ENCODE measurements at places on chromosomes 1 and 21.

- DNase-seq = no peak
Measured at GRCh38 chr1:222910699-222911098, 95.9 kb downstream of the DISP1 start.

GRCh38 chr1:236766506-236766905 is 28.6 kb upstream of the MTR start:
- DNase-seq = no peak

DNA sequence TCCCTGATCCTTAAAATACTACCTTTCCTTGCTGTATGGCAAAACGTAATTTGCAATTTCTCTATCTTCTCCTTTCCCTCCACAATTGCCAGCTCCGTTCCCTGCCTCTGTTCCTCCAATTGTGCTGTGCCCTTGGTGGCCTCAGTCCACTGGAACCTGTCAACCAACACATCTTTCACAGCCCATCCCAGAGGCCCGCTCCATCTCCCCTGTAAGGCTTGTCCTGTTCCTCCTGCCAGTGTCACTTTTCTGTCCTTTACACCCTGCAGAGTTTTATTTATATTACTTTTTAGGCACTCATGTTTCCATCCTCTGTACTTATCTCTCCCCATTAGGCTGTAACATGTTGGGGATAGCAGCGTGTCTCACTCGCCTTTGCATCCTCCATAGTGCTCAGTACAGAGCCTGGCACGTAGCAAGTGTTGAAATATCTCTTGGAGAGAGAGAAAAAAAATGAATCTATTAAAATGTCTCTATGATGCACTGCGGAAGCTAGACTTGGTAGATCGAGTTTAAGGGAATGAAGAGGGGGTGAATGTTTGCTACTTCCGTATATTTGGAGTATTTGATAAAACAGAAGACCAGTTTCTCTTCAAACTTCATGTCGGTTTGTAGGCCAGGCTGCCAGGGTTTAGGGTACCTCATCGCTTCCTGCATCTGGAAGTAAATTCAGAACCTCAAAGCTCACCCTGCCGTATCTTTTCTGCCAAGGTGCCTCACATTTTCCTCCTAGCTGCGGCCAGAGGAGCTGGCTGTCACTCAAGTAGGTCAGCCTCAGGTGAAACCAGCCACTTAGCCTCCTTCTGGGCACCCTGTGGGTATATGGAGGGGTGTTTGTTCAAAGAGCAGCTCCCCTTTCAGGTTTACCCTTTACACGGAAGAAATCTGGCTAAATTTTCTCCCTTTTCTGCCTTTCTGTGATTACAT is 303.8 kb downstream of the TM2D1 start:
- DNase-seq = no peak

- no peak for DNase-seq
Measured at GRCh38 chr1:178953034-178953433, 72.7 kb upstream of the FAM20B start.

DNA sequence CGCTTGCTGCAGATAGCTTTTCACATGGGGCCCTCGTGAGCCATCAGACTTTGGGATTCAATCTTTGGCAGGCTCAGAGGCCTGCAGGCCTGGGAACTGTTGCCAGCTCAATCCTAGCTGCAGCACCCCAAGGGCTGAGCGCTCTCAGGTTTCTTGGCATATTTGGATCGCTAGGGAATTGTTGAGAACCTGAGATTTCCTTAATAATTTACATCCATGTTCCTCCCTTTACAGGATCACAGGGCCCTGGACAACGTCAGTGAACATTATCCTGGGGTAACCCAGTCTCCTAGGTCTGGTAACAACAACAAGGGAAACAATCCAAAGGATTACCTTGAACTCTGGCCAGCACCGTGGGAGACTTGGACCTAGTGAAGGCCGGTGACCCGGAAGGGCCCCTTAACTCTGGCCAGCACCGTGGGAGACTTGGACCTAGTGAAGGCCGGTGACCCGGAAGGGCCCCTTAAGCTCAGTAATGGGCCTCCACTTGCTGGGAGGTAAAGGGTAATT is 49.3 kb upstream of the NEK2 start:
- no peak for DNase-seq

GRCh38 chr1:172948457-172948856 is 102.3 kb downstream of the TNFSF18 start:
- peak; percentile 1 for DNase-seq

- peak; percentile 30 for DNase-seq
Measured at GRCh38 chr21:25638660-25639550, at the start of gene JAM2. JAM2 (plus strand) TSS chr21:25639258; CDS start chr21:25639822, 564 bp downstream.

GRCh38 chr21:14080764-14081096 is 130.0 kb downstream of the LIPI start:
- no peak for DNase-seq

GRCh38 chr1:8294170-8294697 is 23.7 kb upstream of the SLC45A1 start:
- no peak for DNase-seq

DNA sequence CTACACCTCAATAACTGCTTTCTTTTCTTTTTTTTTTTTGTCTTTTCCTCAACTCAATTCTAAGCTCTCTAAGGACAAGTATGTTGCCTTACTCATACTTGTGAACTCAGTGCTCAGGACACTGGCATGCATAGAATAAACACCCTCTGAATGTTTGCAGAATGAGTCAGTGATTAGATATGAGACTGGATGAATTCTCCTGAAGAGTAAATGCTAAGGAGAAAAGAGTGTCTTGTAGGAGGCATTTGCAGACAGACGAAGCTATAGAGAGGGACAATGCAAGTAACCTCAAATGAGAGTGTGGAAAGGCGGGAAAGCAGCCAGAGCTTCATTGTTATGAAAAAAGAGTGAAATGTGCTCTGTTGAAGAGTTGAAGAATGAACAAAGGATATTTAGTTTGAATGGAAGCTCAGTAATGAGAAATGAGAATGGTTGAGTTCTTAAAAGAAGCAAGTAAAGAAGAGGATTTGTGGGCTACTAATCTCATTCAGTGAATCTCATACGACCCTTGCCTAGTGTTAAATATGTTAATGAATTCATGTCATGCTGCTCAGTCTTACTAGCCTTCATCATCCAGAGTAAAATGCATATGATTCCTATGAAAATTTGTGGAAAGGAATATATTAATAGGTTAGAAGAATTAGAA is 166.1 kb upstream of the DPYD start:
- no peak for DNase-seq

- DNase-seq = no peak
Measured at GRCh38 chr1:115291741-115292140, 46.3 kb downstream of the NGF start.

DNA sequence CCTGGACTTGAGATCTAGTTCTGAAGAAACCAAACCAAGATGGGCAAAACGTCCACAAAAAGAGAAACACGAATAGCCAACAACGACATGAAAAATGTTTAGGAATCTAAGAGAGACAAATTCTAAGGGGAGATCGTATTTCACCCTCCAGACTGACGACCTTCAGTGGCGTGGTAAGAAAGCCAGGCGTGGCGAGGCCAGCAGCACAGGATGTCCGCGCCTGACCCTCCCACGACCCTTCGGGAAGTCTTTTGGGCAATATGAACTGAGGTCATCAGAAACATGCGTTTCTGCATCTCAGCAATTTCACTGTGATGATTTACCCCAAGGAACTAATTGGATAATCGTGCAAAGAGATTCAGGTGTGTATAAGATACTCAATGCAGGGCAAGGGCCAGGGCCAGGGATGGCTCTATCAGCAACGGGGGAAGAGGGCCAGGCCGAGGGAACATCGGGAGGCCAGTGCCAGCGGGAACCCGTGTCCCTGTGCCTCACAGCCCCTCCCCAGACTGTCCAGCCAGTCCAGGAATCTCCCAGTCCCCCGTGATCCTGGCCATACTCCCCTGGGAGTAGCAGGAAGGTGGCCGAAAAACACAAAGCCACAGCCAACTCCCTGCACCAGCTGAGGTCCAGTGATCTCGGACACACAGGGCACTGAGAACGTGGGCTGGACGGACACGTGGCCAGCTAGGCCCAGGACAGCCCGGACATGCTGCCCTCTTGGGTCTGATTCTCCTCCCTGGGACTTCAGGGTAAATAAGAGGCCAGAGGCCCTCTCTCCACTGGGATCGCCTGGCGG is 53.6 kb upstream of the ADARB1 start:
- no peak for DNase-seq

DNA sequence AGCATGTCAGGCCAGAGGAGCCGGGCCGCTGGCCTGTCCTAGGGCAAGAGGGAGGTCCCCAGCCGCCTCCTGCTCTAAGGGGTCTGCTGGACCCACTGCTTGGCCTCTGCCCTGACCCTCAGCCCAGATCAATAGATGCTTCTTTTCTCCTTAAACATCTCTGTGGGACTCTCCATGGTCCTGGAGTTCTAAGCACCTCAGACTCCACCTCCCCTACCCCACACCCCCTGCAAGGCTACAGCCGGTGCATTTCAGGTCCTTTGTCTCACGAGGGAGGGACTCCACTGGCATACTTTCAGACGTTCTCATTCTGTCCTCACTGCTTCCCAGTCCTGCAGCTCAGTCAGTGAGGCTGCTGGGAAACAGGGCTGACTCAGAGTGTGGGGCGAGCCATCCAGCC is 11.0 kb downstream of the CNTN2 start:
- no peak for DNase-seq

DNA sequence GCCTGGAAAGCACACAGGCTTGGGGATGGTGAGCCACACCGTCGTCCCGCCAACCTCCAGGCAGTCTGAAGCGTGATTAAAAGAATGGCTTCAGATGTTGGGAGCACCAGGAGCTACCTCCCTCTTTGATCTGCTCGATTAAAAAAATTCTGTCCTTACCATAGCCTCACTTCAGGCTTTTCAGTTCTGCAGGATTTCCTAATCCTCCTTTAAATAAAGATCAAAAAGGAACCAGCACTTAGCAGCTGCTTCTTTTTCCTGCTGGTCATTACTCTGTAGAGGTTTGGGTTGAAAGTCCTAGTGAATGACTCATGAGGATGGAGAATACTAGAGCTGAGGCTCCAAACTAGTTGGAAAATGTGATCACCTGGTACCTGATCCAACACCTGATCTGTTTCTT is 71.9 kb upstream of the C1orf174 start:
- no peak for DNase-seq

DNA sequence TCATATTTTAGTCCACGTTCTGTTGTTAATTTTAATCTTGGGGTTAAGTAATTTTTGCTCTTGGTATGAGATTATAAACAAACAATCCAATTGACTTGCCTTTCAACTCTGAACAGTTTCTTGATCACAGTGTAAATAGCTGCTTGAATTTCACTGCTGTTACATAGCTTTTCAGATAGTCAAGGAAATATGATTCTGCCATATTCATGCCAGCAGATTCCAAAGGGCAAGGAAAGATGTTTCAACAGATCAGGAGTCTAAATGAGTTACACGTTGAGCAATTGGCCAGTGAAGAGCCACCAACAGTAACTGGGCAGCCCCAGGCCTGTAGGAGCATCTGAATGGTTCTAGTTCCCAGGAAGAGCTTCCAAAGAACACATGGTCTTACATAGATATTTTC is 93.6 kb downstream of the LEPR start:
- no peak for DNase-seq

DNA sequence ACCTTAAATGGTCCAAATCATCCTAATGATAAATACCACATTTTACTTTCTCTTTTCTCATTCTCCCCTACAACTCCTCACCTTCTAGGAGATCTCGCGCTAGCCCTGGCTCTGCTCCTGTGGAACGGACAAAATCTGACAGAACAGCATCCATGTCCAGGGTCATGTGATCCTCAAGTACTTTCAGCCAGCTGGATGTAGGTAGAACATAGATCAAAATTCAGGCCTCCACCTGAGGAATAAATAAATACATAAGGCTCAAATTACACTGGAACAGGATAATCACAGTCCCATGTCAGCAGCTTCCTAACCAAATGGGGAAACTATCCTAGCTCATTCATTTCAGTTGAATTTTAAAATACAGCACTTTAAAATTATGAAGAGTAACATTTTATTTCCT is 33.2 kb downstream of the OTUD7B start:
- DNase-seq = no peak

DNA sequence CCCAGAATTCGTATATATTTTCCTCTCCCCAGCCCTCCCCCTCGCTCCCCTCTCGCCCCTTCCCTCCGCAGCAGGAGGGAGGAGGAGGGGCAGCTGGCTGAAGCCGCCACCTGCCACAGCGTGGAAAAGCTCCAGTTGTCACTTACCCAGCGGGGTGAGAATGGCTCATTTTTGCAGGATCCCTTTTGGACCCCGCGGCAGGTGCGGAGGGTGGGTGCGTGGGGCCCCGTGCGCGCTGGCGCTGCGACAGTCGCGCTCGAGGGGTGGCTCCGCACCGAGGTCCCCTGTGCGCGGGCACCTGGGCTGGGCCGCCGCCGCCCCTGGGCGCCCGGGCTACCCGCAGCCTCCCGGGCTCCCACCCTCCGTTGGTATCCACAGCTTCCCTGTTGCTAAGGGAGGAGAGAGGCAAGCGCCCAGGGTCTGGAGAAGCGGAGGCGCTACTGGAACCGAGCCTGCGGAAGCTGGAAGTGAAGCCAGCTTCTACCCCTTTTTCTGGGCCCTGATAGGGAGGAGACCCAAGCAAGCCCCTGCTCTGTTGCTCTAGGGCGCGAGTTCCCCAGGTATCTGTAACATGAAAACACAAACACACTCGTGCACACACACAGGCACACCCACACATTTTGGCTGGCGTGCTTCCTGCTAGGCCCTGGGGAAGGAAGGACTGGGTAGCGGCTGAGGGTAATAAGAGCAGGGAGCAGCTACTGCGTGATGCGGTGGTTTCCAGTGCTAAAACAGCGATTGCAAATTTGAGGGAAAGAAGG is at the start of gene ERICH3:
Gene ERICH3 (minus strand): TSS at position 442 of the 761 bp plus-strand sequence. CDS start 273 bp downstream, at position 169.
- no peak for DNase-seq

- no peak for DNase-seq
Measured at GRCh38 chr1:184329962-184330868, 56.6 kb upstream of the C1orf21 start.

- DNase-seq = no peak
Measured at GRCh38 chr1:62597281-62597680, at the start of gene ANGPTL3. ANGPTL3 (plus strand) TSS chr1:62597520; CDS start chr1:62597567, 47 bp downstream.

DNA sequence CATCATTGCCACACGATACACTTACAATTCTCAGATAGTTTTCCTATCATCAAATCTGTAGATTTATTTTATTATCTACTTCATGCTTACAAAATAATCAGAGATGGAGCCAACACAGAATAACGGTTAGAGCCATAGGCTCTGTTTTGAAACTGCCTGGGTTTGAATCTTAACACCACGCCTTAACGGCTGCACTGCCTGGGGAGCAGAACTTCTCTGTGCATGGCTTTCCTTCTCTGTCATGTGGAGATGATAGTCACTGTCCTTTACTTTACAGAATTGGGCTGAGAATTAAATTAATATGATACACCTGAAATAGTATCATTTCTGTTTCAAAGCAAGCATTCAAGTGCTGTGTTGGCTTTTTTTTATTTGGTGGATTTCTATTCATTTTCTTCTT is 177.8 kb downstream of the HMCN1 start:
- DNase-seq = no peak

GRCh38 chr1:209577346-209577745 is 6.2 kb upstream of the CAMK1G start:
- no peak for DNase-seq

- DNase-seq = no peak
Measured at GRCh38 chr1:72435025-72435424, 152.7 kb upstream of the NEGR1 start.

DNA sequence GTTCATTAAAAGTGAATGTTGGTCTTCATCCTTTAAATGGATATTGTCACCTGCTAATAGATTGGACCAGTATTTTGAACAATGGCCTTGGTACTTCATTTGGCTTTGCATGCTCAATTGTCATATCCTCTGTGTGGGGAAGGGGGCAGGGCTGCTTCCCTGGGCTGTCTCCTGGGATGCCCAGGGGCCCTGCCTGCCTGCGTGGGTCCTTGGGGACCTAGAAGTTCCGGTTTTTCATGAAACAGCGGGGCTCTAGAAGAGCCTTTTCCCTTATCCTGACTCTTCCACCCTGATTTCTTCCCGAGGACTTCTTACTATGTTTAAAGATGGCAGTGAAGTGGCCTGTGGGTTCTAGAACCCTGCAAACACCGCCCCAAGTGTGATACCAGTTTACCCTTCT is 97.5 kb downstream of the DISC1 start:
- no peak for DNase-seq
